ENCODE measurements at places on chromosomes 12 and 14.

DNA sequence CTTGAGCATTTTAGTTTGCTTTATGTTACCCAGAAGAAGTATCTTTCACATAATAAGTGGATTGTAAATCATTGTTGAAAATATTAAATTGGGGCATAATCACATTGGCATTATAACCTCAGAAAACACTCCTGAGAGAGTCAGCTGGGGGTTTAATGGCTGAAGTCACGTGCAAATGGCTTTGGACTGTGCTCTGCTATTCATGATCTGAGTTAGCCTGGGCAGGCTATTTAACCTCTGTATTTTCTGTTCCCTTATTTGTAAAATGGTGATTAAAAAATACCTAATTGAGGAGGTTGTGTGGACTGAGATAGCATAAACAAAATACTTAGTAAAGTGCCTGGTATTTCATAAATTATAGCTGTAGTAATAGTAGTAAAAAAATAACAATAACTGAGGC is 24.9 kb downstream of the KCNA5 start:
- no peak for DNase-seq

DNA sequence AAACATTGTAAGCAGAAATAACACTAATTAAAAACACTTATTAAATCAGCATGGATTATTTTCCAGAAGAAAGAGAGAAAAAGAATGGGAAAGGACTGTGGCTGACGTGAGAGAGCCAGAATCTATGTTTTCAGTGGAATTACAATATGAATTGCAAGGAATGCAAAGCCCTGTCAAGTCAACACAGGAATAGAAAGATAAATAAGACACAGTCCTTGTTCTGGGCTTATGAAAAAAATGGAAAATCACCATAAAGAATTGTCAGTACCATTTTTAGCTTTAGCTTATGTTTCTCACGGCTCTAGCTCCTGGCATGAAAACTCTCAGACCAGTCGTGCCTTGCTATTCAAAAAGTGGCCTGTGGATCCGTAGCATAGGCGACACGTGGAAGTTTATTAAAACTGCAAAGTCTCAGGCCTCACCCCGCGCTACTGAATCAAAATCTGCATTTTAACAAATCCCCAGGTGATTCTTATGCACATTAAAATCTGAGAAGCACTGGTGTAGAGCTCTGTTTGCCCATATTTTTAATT is 549.1 kb downstream of the RPS29 start:
- DNase-seq = no peak

- no peak for DNase-seq
Measured at GRCh38 chr14:98375566-98375965, 896.4 kb downstream of the BCL11B start.

- peak; percentile 46 for DNase-seq
Measured at GRCh38 chr14:22837750-22838538, 1.6 kb downstream of the MMP14 start.

GRCh38 chr12:31325524-31325875 is 450 bp downstream of the SINHCAF start:
- peak; percentile 58 for DNase-seq

- no peak for DNase-seq
Measured at GRCh38 chr12:127162902-127163301, 1104.1 kb upstream of the TMEM132C start.
